ENCODE measurements at places on chromosomes 1 and 21.

GRCh38 chr1:196997423-196997822, 20.1 kb downstream of the CFHR5 start:
- DNase-seq, result no peak

DNA sequence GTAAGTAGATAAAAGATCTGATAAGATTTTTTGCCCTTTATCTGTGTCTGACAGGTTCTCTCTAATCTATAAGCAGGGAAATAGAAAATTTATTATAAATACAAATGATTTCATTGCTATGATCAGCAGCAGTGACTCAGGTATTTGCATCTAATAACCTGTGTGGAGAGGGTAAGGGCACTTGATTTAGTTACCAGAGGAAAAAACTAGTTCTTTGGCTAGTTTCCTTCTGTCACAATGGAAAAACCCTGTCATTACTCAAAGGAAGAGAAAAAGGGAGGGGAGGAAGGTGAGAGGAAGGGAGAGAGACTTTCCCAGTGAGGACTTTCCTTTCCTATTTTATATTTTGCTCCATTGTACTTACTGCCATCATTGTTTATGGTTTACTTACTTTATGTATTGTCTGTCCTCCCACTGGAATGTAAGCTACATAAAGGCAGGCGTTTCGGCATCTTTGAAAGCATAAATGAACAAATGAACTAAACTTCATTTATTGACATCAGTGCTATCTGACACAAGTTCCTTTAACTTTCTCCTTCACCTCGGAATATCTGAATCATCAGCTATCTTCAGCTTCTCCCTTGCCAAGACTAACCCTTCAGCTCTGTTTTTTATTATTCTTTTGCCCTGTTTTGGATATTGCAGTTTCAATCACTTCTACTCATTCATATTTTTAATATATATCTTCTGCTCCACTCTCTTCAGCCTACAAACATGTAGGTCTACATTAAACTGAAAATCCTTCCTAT, 34.9 kb downstream of the WDR3 start:
- DNase-seq, result no peak

- DNase-seq, result no peak
These were observed 27.4 kb upstream of the DNASE2B start for GRCh38 chr1:84370831-84371394.

DNA sequence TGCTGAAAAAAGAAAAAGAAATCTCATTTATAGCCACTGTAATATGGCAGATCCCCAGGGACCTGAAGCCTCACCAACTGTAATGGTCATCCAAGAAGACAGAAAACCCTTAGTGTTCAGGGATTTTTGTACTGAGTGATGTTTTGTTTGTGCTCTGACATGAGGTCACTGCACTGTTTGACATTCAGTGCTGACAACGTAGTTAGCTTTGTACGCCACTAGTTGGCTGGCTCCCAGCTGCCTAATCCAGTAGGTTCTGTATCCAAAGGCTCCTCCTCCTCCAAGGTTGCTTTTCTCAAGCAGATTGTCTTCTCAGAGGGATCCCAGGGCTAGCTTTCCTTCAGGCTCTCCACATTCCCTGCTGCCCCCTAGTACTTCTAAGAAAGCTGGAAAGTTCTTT, 9.5 kb upstream of the YRDC start:
- no peak for DNase-seq

DNA sequence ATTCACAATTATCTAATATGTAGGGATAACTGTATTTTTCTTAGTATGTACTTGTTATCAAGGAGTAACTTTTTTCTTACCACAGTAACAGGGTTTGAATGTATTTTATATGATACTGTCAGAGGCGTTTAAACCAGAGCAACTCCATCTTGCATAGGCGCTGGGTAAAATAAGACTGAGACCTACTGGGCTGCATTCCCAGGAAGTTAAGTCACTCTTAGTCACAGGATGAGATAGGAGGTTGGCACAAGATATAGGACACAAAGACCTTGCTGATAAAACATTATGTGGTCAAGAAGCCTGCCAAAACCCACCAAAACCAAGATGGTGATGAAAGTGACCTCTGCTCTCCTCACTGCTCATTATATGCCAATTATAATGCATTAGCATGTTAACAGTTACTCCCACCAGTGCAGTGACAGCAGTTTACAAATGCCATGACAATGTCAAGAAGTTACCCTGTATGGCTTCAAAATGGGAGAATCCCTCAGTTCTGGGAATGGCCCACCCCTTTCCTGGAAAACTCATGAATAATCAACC, 64.8 kb downstream of the RPE65 start:
- DNase-seq, result no peak

- DNase-seq, result no peak
These were observed 95.4 kb downstream of the LPAR3 start for GRCh38 chr1:84797603-84798002.

DNA sequence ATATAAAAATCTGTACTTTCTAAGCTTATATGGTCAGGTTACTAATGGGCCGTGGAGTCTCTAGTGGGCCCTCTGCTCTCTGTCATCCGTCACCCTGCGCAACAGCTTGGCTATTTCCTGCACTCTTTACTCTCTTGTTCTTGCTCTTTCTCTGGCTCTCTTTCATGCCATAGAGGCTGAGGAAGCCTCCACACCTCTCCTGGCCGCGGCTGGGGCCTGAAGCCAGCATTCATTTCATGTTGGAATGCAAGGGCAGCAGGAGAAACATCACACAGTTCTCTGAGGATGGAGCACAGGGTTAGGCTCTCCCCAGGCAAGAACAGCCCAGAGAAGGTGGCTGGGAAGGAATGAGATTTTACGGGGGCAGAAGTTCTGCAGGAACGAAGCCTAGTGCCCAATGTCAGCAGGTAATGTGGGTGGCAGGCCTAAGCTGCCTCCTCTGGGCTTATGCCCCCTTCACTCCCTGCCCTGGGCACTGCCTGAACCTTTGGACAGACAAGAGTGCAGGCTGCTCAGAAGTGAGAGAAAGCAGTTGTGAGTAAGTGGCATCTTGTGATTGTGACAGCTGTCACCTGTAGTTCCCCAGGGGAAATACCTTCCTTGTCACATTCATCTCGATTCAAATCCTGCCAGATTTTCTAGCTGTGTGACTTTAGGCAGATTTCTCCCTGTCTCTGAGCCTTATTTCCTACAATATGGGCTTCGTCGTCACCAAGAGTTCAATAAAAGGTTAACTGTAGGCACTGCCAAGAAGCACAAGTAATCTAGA, 3.6 kb upstream of the FHAD1 start:
- DNase-seq, result no peak

DNA sequence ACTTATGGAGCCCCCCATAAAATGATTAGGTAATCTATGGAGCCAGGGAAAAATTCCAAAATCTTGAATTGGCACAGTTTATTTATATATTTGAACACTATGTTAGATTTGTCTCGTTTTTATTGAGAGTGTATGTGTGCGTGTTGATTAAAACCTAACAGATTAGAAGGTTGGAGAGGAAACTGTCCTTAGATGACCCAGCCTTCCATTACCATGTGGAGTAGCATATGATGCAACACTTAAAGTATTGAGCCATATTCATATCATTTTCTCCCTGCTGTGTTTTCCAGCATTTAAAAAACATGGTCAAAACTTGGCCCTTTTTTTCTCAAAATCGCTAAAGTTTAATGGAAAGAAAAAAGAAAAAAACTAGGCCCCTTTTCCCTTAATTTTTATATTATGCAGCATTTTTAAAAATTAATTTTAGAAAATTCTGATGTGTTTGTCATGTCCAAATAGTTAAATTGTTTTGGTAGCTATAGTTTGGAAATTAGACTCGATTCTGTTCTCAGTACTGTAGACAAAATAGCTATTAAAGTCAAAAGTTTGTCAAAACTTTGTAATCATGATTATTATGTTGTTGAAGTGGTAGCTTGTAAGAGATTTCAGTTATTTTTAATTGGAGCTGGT, 2.3 kb downstream of the LRRC8D start:
- no peak for DNase-seq

DNA sequence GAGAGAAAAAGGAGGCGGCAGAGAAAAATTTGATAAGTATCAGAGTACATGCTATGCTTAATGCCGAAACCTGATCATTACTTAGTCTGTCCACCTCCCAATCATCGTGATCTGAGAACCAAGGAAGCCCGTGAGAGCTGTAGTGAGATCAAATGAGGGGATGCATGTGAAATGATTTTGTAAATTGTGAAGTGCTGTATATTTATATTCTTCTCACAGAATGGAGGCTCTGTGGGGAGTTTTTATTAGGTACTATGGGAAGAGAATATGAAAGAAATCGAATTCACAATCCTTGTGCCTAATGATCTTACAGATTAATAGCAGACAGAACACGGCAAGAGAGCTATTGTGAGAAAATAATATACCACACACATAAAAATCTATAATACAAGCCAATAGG, 115.5 kb downstream of the LYPLAL1 start:
- DNase-seq, result no peak

- DNase-seq, result no peak
These were observed 15.7 kb upstream of the C1orf146 start for GRCh38 chr1:92201973-92202372.

- no peak for DNase-seq
These were observed 7.2 kb downstream of the ABCA4 start for GRCh38 chr1:94113589-94114226.

- DNase-seq, result no peak
These were observed 8.8 kb upstream of the COL16A1 start for GRCh38 chr1:31712630-31713029.

DNA sequence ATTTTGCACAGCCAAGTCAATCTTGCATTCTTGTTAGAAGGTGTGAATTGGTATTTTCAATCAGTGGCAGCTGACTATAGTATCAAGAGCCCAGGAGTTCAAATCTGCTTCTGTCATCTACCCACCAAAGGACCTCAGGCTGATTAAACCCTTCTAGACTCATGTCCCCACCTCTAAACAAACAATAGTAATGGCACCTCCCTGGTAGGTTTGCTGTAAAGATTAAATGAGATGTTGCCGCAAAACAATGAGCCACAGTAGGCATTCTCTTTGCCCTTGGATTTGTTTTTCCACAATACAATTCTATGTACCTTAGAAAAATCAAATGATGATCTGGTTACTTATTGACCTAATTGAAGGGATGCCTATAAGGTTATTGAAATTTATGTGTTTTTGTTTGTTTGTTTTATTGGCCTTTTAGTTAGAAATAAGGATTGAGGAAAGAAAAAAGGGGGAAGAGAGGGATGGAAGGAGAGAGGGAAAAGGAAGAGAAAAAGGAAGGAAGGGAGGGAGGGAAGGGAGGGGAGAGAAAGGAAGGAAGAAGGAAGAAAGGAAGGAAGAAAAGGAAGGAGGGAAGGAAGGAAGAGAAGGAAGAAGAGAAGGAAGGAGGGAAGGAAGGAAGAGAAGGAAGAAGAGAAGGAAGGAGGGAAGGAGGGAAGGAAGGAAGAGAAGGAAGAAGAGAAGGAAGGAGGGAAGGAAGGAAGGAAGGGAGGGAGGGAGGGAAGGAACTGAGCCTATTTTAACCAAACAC, 110.7 kb downstream of the ETS2 start:
- no peak for DNase-seq

GRCh38 chr1:69497441-69498221, 70.1 kb upstream of the LRRC7 start:
- no peak for DNase-seq

DNA sequence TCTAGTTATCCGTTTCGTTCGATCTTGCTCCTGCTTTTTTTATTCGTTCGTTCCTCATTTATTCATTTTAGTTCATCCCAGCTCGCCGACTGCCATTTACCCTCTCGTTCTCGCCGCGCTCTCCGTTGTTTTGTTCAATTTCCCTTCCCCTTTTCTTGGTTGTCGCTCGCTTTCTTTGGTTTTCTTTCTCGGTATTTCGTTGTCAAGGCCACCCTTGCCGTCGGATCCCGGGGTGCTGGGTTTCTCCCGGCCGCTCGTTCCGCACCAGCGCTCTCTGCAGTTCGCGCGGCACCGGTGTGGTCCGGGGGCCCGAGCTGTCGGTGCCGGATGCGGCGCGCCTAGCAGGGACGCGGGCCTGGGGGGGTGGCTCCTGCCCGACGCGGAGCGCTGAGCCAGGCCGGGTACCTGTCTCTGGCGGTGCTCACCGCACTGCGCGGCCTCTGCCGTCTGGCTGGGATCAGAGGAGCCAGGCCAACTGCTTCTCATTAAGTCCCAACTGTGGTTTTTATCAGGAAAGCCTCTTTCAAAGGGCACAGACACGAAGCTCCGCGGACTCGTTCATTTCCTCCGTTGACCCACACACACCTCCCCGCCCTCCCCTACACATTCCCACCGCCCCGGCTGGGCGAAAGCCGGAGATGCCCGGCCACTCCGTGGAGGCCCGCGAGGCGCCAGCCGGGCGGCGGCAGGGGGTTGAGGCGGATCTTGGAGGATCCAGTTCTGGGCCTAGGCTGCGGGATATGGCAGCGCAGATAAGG, 1.6 kb downstream of the ALX3 start:
- DNase-seq, result no peak

DNA sequence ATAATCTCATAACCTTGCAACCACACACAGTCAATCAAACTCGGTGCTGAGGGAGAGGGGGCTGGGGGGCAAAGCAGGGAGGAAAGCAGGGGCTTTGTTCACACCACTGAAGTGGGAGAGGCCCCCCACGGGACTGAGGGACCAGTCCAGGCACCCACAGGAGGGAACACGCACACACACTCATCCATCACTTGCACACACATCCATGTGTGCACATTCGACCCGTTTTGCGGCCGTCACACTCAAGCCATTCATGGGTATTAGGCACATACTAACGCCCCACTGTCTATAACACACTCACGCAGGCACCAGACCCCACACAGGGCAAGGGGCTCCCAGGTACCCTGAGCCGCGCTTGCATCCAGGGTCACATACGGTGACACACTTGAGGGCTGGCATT, 14.0 kb downstream of the EFNA3 start:
- DNase-seq, result no peak

DNA sequence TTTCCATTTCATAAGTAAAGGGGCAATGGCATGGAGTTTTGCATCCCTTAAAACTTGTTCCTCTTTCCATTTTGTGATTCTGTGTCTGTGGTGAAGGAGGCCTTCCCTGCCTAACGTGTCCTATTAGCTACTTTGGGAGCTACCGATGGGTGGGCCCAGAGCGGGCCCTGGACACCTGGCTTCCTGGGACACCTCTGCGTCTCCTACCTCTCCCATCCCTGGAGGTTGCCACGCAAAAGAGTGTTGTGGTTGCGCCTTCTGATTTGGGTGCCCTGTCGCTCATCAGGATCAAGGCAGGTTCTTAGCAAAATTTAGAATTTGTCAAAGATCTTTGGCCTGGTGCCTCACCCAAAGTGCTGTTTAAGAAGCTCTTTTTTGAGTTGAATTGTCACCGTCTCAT, 116.4 kb upstream of the CACNA1E start:
- no peak for DNase-seq

DNA sequence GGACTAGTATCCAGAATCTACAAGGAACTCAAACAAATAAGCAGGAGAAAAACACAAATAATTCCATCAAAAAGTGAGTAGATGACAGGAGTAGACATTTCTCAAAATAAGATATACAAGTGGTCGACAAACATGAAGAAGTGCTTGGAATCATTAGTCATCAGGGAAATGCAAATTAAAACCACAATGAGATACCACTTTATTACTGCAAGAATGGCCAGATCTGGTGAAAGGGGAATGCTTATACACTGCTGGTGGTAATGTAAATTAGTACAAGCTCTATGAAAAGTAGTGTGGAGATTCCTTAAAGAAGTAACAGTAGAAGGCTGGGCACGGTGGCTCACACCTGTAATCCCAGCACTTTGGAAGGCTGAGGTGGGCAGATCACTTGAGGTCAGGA, 73.8 kb downstream of the POU2F1 start:
- DNase-seq, result no peak

- DNase-seq, result peak; percentile 13
These were observed 733 bp downstream of the KDM5B start for GRCh38 chr1:202807451-202807925.
